Stimulated activated CD8-positive, alpha-beta memory T cell treated with anti-CD3 and anti-CD28 coated beads, Interleukin-4, amount 100 ng/mL, for 48 hours (primary cell): ENCODE measurements at places on chromosomes 5 and 9.
A peak's percentile ranks its signal among the peaks of the same experiment; 100 is the strongest.

GRCh38 chr9:4490705-4491625 is 697 bp downstream of the SLC1A1 start:
- no peak for DNase-seq

DNA sequence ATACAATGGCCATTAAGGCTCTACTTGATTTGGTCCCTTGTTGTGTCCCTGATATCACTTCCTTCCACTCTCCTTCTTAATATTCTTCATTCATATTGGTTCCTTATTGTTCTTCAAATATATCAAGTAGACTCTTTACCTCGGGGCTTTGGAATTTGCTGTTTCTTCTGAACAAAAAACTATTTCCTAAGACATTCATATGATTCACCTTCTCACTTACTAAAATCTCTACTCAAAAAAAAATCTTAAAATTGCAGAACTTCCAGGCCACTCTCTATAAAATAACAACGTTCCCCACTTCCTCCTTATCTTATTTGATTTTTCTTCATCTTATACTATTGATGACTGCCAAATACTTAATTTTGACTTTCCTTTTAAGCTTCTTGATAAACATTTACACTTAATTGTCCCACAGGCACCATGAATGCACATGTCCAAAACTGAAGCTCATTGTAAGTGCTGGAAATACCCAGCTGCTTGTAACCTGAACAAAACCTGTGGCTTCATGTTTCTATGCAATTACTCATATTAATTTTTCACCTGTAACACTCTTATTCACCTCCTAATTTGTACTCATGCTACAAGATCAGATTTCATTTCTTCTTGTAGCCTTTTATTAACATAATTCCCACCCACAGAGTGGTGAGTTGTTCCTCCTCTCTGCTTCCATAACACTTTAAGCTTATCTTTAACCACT is 58.4 kb upstream of the NUDT12 start:
- no peak for DNase-seq

- no peak for DNase-seq
These were observed 249.0 kb upstream of the ZNF608 start for GRCh38 chr5:124995421-124995820.

DNA sequence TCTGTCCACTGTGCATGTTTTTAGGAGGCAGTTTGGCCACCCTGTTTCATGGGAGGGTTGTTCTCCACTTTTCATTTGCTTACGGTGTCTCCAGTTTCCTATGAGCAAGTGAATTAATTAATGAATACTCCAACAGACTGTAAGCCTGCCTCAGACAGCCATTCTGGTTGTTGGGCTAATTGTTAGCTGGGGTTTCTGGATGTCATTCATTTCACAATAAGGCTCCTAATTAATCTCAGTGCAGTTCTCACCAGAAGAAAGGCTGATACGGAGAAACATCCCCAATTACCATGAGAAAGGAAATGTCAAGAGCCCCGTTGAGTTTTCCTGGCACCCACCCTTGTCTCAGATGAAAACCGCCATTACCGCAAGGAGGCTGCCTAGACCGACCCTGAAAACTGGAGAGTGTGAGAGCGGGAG is 75.8 kb downstream of the MAP1B start:
- DNase-seq = no peak

DNA sequence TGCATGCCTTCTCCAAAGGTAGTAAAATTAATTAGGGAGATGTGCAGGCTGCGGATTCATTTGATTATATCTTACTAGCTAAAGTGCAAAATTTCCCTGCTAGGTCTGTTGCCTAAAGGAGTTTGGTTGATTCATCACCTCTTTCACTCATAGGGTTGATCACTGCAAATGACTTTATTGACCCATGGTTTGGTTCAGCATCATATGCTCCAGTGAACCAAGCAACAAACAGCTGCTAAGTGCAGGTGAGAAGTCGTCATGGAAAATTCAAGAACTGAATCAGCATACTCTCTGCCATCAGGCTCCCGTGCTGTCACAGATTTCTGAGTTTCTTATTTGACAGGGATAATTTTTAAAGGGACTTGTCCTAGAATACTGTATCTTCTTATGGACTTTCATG is 571.8 kb upstream of the CDH18 start:
- DNase-seq = no peak

DNA sequence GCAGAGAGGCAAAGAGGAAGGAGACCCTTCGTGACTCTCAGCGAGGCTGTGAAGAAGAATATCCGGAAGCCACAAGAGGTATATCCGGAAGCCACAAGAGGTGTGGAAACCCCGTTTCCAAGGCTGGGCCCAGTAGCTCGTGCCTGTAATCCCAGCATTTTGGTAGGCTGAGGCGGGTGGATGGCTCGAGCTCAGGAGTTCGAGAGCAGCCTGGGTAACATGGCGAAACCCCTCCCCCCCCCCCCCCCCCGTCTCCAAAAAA is 612 bp upstream of the BBLN start:
- DNase-seq = peak; percentile 56
